ENCODE measurements at places on chromosomes 7 and 10.

DNA sequence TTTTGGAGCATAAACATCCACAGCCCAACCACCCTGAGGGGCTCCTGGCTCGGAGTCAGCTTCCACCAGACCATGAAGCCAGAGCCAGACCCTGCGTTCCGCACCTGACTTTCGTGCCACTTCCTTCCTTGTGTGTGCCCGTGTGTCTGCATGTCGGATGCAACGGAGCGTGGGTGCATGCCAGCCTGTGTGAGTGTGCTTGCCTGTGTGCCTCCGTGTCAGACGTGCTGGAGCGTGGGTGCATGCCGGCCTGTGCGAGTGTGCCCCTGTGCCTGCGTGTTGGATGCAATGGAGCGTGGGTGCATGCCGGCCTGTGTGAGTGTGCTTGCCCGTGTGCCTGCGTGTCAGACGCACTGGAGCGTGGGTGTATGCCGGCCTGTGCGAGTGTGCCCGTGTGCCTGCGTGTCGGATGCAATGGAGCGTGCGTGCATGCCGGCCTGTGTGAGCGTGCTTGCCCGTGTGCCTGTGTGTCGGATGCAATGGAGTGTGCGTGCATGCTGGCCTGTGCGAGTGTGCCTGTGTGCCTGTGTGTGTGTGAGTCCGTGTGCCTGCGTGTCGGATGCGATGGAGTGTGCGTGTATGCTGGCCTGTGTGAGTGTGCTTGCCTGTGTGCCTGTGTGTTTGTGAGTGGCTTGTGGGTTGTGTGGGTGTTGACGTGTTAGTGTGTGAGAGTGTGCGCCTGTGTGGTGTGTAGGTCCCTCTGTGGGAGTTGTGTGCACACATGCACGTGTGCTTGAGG, 28.1 kb upstream of the KNDC1 start:
- peak; percentile 49 for DNase-seq

DNA sequence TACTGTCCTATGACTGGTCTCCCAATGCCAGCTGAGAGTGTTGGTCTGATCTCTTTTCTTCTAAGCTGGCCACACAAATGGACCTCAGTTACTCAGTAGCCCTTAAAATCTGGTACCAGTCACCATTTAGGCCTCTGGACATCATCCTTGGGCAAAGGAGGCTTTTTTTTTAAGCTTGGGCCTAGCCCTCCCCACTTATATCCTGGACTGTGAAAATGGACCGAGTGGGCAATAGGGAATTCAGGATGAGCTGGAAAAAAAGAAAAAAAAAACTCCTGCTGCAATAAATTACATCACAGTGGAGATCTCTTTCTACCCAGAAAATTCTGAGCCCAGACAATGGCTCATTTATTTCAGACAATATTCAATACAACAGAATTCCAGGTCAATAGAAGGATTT, 68.4 kb downstream of the PARP12 start:
- DNase-seq, result no peak

DNA sequence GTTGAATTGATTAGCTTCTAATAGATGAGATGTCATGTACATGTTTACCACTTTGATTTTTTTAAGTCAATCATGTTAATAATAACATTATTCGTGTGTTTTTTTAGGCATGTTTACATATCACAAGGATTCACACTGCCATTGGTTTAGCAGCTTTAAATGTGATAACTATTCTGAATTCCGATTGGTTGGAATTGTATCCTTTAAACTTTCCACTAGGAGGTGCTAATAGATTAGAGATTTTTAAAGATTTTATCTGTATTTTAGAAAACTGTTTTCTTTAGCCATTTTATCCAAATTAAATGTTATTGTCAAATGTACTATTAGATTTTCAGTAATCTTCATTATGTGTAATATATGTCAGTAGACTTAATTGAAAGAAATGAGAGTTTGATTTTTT, 83.2 kb downstream of the HECTD2 start:
- no peak for DNase-seq

DNA sequence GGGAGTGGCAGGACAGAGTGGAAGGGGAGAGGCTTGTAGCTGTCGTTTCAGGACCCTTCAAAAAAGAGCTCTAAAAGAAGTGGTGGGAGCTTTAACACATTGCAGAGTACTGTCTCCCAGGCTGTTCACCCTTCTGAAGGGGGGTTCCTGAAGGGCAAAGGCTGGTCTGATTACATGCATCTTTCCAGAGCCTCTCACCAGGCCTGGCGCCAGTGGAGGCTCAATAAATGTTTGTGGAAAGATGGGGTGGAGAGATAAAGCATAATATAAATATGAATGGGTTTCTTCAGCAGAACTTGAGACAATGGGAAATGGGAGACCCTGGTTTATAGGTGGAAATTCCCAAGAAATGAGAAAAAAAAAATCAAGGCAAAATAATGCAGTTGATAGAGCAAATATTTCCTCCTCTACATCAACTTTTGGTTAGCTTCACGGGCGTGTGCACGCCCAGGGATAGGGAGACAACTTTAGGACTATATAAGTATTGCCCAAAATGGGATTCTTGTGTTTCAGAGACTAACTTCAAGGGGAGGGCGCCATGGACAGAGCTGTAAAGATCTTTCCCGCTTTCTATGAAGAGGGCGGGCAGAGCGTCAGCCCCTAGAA, 613 bp upstream of the BUB3 start:
- DNase-seq, result no peak

DNA sequence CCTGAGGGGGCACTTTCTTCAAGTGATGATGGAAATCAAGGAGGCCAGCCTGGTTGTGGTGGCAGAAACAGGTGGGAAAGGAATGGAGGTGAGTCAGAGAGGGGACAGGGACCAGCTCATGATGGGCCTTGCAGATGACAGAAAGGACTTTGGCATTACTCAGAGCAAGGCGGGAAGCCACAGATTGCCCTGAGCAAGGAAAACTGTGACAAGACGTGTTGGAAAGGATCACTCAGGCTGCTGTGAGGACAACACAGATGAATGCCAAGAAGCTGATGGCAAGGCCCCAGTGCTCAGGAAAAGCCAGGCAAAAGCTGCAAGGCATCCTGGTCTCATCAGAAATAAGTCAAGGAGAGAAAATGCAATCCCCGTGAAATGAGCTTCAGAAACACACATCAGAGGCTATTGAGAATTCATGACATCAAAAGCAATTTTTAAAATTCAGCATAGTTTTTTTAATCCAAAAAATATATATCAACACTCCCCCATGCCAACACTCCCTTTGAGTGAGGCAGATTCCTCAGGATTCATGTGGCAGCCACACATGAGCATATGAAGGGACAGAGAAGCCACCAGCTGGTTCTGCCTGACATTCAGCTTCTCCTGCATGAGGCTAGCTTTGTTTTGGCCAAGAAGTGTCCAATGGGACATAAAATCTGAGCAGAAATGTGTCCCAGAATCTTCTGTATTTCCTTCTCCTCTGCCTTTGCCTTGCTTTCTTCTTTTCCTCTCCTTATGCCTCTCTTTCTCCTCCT, 244.5 kb upstream of the MYO3A start:
- no peak for DNase-seq

GRCh38 chr7:138173548-138173947, 97.3 kb downstream of the AKR1D1 start:
- DNase-seq, result no peak

DNA sequence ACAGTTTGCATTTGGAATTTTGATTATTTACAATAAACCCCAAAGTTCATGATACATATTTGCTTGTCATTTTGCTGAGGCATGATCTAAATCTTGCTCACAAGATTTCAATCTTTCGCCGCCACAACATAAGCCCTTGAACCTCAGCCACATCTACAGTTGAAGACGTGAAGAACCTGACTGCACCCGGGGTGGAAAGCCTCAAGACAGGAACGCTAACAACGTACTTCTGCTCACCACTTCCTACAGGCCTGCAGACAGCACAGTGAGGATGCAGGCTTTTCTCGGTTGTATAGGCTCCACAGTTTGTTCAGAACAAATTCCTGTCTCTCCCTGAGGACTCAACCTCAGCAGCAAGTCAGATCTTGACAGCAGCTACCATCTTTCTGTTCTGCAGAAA, 393.8 kb upstream of the PRKCQ start:
- no peak for DNase-seq

GRCh38 chr7:146681487-146681886, 564.9 kb downstream of the CNTNAP2 start:
- DNase-seq, result no peak

GRCh38 chr10:88478256-88478655, 104.9 kb downstream of the RNLS start:
- DNase-seq, result no peak
